Thoracic aorta (tissue), 2 donors: ENCODE measurements at places on chromosomes 1 and 21. TPM values are rescaled to one million over a fixed set of nuclear protein-coding genes. Genes with fewer than 3 reads are reported as not detected.

The CROCC gene
- 49.7 TPM for total RNA-seq

The MROH7 gene
- 15.9 TPM for total RNA-seq

The DRAM2 gene
- 50.8 TPM for total RNA-seq

The FCRL2 gene
- not detected for total RNA-seq

The ADAMTS1 gene
- total RNA-seq, result 357 TPM

The PITHD1 gene
- 42.9 TPM for total RNA-seq

The ATAD3C gene
- total RNA-seq, result not detected

The OR2L13 gene
- not detected for total RNA-seq

The SLAMF9 gene
- total RNA-seq, result not detected

The HMGCS2 gene
- total RNA-seq, result not detected

The CD58 gene
- total RNA-seq, result 44.2 TPM

The KLF17 gene
- total RNA-seq, result 0.92 TPM

The PADI1 gene
- 1.2 TPM for total RNA-seq

The VTCN1 gene
- total RNA-seq, result not detected

The TINAGL1 gene
- total RNA-seq, result 581 TPM

The RPS8 gene
- 1,075 TPM for total RNA-seq

The SIM2 gene
- not detected for total RNA-seq

The BRINP2 gene
- total RNA-seq, result not detected

The PLA2G2C gene
- not detected for total RNA-seq
